Head of caudate nucleus (tissue), 42 donors: ENCODE measurements at places on chromosomes 2 and 18.

DNA sequence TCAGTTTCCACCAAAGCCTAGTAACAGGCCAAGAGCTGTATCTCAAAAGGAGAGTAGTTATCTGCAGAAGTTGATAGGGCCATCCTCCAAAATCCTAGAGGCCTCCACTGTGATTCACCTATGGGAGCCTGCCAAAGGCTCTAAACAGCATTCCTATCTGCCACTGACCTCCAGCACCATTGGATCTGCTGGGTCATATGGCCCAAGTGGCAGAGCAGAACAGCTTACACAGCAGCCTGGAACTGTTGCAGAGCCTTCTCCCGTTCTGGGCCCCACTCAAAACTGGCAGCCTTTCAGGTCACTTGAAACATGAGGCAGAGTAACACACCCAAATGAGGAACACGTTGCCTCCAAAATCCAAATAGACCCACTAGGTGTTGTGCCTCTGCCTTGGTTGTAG, 345.2 kb upstream of the RND3 start:
- DNase-seq, result no peak

DNA sequence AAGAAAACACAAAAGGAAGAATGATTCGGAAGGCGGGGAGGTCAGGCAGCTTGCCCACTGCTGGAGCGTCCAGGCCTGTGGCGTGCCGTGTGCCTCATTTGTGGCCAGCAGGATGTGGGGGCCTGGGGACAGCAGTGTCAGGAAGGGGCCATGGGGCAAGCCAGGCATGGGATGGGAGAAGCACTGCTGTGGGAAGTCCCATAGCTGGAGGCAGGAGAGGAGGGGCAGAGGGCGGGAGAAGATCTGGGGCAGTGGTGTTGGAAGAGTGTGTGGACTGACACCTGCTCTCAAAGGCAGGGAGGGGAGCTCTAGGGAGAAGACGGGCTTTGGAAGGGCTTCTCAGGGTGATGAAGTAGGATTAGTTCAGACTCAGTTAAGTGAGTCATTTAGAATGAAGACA, 133.7 kb downstream of the ACOXL start:
- no peak for DNase-seq

DNA sequence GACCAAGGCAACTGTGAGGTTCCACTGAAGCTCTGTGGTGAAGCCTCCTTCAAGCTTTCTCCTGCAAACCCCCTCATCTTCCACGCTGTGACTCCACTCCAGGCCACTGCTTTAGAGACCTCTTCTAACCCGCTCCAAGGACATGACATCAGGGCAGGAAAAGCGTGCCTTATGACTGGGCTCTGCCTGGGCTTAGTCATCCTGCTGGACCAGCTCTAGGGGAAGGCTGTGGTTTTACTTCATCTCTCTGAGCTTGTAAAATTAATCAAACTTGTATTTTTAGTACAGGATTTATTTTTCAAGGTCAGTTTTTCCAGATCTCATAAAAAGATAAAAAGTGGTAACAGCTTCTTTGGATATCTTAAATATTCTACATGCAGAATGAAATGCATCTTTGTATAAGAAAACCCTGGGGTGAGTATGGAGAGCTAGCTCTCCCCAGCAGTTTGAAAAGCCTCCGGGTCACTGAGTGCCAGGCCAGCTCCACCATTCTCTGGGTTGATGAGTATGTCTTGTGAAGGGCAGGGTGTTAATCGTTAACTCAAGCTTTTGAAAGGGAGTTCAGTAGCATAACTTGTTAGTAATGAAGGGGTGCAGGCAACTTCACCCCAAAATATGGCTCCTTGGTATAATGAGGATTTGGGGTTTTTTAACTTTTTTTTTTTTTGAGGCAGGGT, 33.1 kb upstream of the YPEL5 start:
- DNase-seq, result no peak

DNA sequence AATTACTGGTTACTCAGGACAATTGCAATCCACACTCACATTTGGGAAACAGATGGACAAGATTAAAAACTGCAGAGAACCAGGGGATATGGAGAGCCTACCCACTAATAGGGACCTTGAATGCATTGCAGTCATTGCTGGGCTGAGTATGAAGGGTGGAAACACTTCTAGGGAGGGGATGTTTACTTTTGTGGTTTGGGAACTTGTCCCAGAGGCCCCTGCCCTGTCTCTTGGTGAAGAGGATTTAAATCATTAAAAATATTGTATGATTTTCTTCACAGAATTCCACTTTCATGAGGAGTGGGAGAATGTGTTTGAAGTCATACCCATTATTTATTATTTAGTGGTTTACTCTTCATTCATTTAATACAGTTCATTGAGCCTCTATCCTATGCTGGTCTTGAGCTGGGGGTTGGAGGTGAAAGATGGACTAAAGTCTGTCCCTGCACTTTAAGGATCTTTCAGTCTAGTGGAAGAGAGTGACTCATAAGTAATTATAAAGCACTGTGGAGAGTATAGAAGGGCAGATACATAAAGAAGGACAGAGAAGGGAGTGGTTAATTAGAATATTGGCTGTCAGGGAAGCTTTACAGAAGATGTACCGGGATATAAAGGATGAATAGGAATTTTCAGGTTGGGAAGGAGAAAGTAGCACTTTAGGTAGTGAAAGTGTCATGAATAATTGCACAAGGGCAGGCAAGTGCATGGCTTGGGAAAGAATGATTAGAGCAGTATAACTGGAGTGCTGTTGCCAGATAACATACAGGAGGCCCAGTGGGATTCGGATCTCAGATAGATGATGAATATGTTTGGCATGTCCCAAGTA, 313.4 kb downstream of the LPIN1 start:
- DNase-seq, result no peak

GRCh38 chr2:24958411-24958935, 13.3 kb downstream of the DNAJC27 start:
- no peak for DNase-seq

GRCh38 chr18:36066686-36067054, 689 bp downstream of the RPRD1A start:
- DNase-seq, result no peak

DNA sequence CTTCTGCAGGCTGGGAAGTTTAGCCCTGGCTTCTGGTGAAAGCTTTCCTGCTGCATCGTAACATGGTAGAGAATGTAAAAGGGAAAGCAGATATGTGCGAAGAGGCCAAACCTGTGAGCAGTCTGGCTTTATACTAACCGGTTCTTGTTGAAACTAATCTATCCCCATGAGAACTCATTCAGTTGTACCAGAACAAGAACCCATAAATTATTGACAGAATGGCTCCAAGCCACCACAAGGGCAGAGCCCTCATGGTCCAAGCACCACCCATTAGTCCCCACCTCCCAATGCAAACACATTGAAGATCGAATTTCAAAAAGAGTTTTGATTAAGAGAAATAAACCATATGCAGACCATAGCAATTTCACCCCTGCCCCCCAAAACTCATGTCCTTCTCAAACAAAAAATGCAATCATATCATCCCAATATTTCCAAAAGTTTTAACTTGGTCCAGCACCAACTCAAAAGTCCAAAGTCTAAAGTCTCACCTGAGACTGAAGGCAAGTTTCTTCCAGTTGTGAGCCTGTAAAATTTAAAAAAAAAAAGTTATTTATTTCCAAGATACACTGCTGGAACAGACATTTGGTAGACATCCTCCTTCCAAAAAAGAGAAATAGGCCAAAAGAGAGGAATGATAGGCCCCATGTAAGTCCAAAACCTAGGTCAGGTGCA, 318.9 kb downstream of the CNTNAP5 start:
- no peak for DNase-seq

DNA sequence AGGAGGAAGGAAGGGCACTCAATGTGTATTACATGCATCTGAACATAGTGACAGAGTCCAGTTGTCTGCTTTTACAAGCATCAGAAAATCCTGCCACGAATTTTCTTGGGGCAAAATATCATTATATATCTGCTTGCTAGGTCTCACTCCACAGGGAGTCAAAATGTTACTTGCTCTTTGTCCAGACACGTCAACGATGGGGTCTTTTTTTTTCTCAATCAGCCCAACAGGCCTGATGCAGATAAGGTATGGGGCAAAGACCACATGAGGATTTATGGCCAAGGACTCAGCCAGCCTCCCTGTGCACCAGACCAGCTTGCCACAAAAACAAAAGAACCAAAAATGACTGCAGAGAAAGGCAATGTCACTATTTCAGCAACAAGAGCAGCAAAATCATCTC, 323.4 kb upstream of the PKDCC start:
- no peak for DNase-seq

- no peak for DNase-seq
These were observed 168.3 kb downstream of the UXS1 start for GRCh38 chr2:106025796-106026195.

GRCh38 chr2:60353406-60353800, 200.1 kb downstream of the BCL11A start:
- no peak for DNase-seq

GRCh38 chr18:59764281-59764680, 67.1 kb upstream of the CCBE1 start:
- DNase-seq, result no peak

DNA sequence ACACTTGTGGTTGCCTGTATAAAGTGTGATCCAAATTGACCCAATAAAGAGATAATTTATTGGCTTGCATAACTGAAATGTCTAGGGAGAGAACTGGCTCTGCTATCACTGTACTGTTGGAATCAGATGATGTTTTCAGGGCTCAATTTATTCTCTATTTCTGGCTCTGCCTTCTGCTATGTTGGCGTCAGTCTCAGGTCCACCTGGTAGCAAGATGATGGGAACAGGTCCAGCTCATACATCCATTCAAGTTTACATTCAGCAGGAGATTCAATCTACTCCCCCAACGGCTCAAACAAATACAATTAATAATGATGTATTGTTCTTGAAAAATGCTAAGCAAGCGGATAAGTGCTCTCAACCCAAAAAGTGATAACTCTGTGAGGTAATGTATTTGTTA, 297.7 kb upstream of the SYT4 start:
- no peak for DNase-seq

DNA sequence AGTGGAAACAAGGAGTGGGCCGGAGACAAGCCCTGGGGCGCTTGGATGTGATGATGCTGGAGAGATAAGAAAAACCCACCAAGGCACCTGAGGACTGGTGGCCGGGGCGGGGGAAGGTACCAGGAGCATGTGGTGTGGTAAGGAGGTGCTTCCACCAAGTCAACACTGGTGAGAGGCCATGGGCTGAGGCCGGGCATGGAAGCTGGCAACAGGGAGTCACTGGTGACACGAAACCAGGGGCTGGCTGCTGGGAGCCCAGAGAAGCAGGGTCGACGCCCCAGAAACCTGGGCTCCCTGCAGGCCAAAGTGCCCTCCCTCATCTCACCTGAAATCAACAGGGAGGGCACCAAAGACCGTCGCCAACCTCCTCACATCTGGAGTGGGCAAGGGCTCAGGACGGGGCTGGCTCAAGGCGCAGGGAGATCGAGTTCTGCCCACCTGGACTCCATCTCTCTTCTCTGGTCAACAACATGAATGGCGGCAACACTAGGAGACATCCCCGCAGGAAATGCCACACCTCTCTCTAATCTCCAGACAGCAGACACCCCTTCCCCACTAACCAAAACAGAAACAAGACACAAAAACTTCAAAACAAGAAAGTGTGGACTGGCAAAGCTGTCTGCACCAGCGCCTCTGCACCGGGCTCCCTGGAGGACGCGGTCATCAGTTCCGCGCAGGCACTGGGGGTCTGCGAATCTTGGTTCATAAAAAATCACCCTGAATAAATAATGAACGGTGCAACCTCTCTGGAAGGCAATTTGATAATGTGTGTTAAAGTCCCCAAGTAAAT, 185.5 kb downstream of the HDAC4 start:
- DNase-seq, result no peak

GRCh38 chr18:53941601-53942338, 282.7 kb downstream of the MBD2 start:
- DNase-seq, result no peak

- no peak for DNase-seq
These were observed 413.6 kb downstream of the PTH2R start for GRCh38 chr2:208820014-208820688.

- no peak for DNase-seq
These were observed 23.1 kb upstream of the DSG3 start for GRCh38 chr18:31424383-31424988.

DNA sequence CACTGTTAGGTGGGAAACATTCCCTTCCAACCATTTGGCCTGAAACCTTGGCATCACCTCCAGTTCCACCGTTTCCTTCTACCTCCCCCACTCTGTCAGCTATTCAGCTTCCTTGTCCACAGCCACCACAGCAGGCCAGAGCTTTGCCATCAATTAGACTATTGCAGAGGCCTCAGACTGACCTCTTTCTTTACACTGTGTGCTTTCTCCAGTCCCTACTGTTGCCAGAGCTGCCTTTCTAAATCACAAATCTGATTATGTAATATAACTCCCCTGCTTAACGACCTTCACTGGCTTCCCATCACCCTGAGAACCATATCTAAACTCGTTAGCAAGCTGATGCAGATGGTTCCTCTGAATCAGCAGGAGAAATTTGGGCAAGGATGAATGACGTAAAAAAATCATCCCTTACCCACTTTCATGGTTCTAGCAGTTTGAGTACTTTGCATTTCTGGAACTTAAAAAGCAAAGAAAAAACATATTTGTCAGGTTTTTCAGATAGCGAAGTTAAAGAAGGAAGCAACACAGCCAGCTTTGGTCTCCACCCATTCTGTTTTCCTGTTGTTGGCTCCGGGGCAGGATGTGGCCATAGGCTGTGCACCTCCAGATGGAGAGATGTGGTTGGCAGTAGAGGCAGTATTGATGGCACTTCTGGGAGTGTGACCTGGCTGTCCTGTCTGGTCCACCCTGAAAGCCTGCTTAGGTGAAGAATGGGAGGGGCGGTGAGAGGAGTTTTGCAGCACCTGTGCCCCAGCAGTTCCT, 422.1 kb downstream of the PARD3B start:
- no peak for DNase-seq

GRCh38 chr2:207408086-207408794, 121.5 kb upstream of the CREB1 start:
- no peak for DNase-seq

- DNase-seq, result no peak
These were observed 26.4 kb downstream of the WDFY1 start for GRCh38 chr2:223918671-223919134.

GRCh38 chr2:20506201-20506685, 59.4 kb downstream of the RHOB start:
- DNase-seq, result no peak
